ENCODE measurements at places on chromosomes 4 and X. TPM values are rescaled to one million over a fixed set of nuclear protein-coding genes. Genes with fewer than 3 reads are reported as not detected.
A peak's percentile ranks its signal among the peaks of the same experiment; 100 is the strongest.

DNA sequence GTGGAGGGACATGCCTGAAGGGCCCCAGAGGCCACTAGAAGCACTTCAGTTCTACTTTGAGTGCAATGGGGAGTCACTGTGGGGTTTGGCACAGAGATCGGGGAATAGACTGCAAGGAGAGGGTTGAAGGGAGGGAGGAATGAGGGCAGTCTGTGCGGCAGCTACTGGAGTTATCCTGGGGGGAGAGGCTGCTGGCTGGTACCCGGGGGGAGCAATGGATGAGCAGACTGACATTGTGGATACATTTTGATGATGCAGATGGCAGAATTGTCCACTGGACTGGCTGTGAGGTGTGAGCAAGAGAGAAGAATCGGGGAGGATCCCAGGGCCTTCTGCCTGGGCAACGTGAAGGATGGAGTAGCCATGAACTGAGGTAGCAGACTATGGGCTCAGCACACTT lies 2.8 kb upstream of the MAMLD1 start:
- no peak overlapping the region for H3K4me3 ChIP-seq
- no peak overlapping the region for H3K27ac ChIP-seq
- H3K4me1 ChIP-seq, result peaks cover 2% of the 10 kb centered on the region
- no peaks in the 10 kb centered on the region for H3K27me3 ChIP-seq
- H3K36me3 ChIP-seq, result no peaks in the 10 kb centered on the region

GRCh38 chrX:151754047-151754429 lies 19.5 kb downstream of the CNGA2 start:
- peak; percentile 8 for DNase-seq
- no peaks in the 10 kb centered on the region for H3K4me1 ChIP-seq
- H3K27me3 ChIP-seq, result no peaks in the 10 kb centered on the region
- no peaks in the 10 kb centered on the region for H3K36me3 ChIP-seq
- no peak overlapping the region for H3K4me3 ChIP-seq

GRCh38 chrX:1202251-1202650 lies 10.2 kb downstream of the CRLF2 start:
- no peak overlapping the region for H3K4me3 ChIP-seq
- H3K27ac ChIP-seq, result no peak overlapping the region
- no peaks in the 10 kb centered on the region for H3K36me3 ChIP-seq
- H3K4me1 ChIP-seq, result no peaks in the 10 kb centered on the region

DNA sequence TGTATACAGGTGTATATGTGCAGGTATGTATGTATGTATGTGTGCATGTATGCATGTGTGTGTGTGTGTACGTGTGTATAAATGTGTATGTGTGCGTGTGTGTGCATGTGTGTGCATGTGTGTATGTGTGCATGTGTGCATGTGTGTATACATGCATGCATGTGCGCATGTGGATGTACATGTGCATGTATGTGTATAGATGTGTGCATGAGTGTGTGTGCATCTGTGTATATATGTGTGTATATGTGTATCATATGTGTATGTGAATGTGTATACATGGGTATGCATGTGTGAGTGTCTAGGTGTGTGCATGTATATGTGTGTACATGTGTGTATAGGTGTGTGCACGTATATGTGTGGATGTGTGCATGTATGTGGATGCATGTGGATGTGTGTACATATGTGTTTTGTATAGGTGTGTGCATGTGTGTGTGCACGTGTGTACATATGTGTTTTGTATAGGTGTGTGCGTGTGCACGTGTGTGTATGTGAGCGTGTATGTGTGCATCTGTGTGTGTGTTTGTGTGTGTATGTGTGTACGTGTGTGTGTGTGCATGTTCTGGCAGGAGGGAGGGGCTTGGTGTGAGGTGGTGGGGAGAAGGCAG lies 6.0 kb downstream of the BGN start:
- no peaks in the 10 kb centered on the region for H3K4me1 ChIP-seq
- H3K4me3 ChIP-seq, result no peak overlapping the region
- H3K27ac ChIP-seq, result no peak overlapping the region
- no peak for DNase-seq

DNA sequence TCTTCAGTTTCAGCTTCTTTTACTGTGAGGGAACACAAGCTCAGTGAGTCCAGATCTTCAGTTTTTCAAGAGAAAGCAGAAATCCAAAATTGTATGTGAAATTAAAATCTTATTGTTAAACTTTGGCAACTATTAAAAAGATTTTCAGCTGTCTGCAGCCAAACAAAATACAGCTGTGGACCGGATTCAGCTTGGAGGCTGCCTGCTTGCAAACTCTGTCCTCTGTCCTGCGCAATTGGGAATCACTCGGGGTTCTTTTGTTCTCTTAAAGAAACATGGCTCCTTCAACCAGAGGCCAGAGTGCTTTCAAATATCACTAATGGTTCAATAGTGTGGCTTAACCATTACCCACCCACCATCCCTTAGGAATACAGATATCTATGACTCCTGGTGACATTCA lies 201.2 kb downstream of the CHIC2 start:
- no peaks in the 10 kb centered on the region for H3K36me3 ChIP-seq
- H3K4me3 ChIP-seq, result no peak overlapping the region
- DNase-seq, result peak; percentile 49
- peak overlapping the region; percentile 89 for H3K27ac ChIP-seq
- H3K27me3 ChIP-seq, result no peaks in the 10 kb centered on the region

GRCh38 chrX:17412692-17413091 lies 37.7 kb downstream of the NHS start:
- H3K4me1 ChIP-seq, result peaks cover 12% of the 10 kb centered on the region
- no peak overlapping the region for H3K4me3 ChIP-seq
- H3K27ac ChIP-seq, result 0 out of 2 replicates have a peak overlapping the region, but pooled peaks have one; percentile 26
- H3K36me3 ChIP-seq, result no peaks in the 10 kb centered on the region

DNA sequence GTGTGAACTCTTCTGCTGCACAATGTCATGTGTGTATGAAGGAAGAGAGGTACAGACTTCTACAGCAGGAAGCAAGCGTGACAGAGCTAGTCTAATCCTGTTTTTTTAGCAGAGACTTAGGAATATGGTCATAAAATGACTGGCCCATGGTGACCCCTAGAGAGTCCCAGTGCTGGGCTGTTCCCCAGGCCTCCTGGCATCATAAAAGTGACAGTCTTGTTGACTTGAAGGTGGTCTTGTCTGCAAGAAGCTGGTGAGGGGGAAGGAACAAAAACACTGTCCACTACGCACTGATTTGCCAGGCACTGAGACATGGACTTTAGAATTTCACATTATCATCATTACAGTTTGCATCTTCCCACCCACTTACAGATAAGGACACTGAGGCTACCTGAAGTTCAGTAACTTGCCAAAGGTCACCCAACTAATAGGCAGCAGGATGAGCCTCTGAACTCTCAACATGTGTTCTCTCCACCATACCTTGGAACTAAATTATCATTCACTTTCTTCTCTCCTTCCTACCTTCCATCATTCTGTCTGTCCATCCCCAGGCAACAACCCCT lies 63.0 kb downstream of the HADH start:
- no peaks in the 10 kb centered on the region for H3K36me3 ChIP-seq

GRCh38 chr4:88035292-88035691 lies 27.9 kb downstream of the PKD2 start:
- no peaks in the 10 kb centered on the region for H3K4me1 ChIP-seq
- no peak overlapping the region for H3K4me3 ChIP-seq
- peaks cover 36% of the 10 kb centered on the region for H3K36me3 ChIP-seq
- H3K27me3 ChIP-seq, result no peaks in the 10 kb centered on the region
- no peak overlapping the region for H3K27ac ChIP-seq

DNA sequence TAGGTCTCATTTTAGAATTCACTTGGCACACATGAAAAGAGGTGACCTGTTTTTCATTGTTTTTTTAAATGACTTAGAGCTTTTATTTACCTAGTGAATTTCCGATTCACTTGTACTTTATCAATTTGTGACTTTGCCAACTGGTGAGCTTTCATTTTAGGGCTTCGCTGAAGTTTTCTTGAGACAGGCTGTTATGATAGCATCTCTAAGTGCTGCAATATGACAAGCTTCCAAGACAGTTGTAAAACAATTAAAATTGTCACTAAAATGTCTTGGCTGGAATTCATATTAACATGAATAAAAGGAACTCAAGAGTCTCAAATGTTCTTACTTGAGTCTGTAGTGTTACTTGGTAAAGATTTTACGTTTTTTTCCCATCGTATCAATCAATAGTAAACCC lies 831.7 kb upstream of the GRID2 start:
- DNase-seq, result no peak
- H3K27ac ChIP-seq, result no peak overlapping the region
- H3K36me3 ChIP-seq, result no peaks in the 10 kb centered on the region

DNA sequence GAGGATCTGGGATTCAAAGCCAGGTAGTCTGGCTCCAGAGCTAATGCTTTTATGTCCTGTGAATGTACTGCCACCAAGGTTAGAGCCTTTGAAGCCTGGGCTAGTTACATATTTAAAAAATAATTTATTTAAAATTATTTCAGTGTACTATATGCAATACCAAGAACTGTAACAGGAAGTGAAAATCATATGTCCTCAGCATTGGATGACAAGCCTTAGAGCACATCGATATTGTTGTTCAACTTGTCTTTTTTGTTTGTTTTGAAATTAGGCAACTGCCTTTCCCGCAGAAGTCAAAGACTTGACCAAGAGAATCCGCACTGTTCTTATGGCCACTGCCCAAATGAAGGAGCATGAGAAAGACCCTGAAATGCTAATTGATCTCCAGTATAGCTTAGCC lies 73.1 kb upstream of the IL13RA1 start:
- H3K4me3 ChIP-seq, result no peak overlapping the region
- DNase-seq, result no peak
- no peaks in the 10 kb centered on the region for H3K4me1 ChIP-seq
- no peaks in the 10 kb centered on the region for H3K36me3 ChIP-seq
- H3K27me3 ChIP-seq, result no peaks in the 10 kb centered on the region
- no peak overlapping the region for H3K27ac ChIP-seq

GRCh38 chr4:8176547-8177399 lies 18.2 kb upstream of the ABLIM2 start:
- peak; percentile 52 for DNase-seq
- H3K36me3 ChIP-seq, result no peaks in the 10 kb centered on the region
- peaks cover 38% of the 10 kb centered on the region for H3K27me3 ChIP-seq
- H3K4me3 ChIP-seq, result no peak overlapping the region
- no peaks in the 10 kb centered on the region for H3K4me1 ChIP-seq

DNA sequence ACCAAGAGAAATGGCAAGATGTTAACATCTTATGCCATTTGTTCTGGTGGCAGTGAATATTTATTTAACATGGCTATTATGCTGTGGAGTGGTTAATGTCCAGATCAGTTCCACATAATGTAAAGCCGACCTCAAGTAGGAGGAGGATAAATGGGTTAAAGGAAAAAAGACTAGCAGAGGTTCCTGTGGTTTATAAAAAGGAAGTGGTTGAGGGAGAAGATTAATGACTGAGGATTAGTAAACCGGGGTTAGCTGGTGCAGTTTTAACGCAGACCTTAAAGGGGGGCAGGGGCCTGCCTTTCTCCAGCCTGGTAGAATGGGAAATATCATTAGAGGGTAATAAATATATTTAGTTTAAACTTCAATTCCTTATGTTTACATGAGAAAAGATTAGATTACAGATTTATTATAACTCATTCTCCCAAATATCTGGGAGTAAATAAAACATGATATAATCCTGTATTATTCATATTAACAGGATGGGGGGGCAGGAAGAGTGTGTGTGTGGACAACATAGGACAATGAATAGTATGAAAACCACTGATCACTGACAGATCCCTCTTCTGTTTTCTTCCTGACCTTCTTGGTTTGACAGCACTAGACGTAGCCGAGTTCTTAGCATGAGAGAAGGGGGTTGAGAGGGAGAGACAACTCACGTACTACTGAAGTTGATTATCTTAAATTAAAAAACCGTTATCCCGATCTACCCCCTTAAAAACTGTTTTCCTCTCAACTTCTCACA lies 124.1 kb upstream of the LIMCH1 start:
- H3K4me3 ChIP-seq, result no peak overlapping the region
- no peak for DNase-seq
- no peaks in the 10 kb centered on the region for H3K36me3 ChIP-seq
- peaks cover 2% of the 10 kb centered on the region for H3K4me1 ChIP-seq
- H3K27me3 ChIP-seq, result no peaks in the 10 kb centered on the region

GRCh38 chrX:76148041-76148665 lies 24.7 kb upstream of the PBDC1 start:
- peaks cover 2% of the 10 kb centered on the region for H3K4me1 ChIP-seq
- H3K27me3 ChIP-seq, result no peaks in the 10 kb centered on the region
- H3K27ac ChIP-seq, result peak overlapping the region; percentile 95
- peak; percentile 25 for DNase-seq
- no peak overlapping the region for H3K4me3 ChIP-seq

GRCh38 chr4:157280673-157281072 lies 60.1 kb downstream of the GRIA2 start:
- H3K36me3 ChIP-seq, result no peaks in the 10 kb centered on the region
- no peak for DNase-seq
- no peak overlapping the region for H3K27ac ChIP-seq

GRCh38 chrX:134990801-134991481 lies at the start of gene SMIM10:
TSS of gene SMIM10 (plus strand) at chrX:134990991. CDS start at chrX:134991096, 105 bp downstream.
- H3K4me1 ChIP-seq, result 0 out of 2 replicates have a peak, but pooled peaks cover 2% of the 10 kb centered on the region
- H3K27ac ChIP-seq, result peak within 1 kb of the TSS; percentile 76
- peak within 1 kb of the TSS; percentile 42 for H3K4me3 ChIP-seq
- H3K27me3 ChIP-seq, result no peaks in the 10 kb centered on the region
- DNase-seq, result peak; percentile 79

DNA sequence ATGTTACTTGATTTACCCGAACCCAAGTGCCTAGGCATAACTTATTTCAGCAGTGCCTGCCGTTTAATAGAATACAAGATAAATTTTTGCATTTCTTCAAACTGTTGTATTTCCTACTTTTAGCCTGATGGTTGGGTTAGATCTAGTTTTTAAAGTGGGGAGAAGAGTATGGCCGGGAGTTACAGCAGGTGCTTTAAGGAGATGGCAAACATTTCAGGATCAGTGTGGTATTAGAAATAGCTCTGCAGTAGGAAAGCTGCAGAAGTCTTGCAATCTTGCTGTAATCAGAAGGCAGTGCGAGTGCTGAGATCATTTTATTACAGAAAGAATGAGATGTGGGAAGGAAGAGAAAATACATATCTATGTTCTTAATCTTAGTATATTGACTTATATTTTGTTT lies 977.8 kb upstream of the TENM3 start:
- H3K4me3 ChIP-seq, result no peak overlapping the region
- no peaks in the 10 kb centered on the region for H3K4me1 ChIP-seq
- no peak for DNase-seq
- H3K27ac ChIP-seq, result no peak overlapping the region
- no peaks in the 10 kb centered on the region for H3K27me3 ChIP-seq
- no peaks in the 10 kb centered on the region for H3K36me3 ChIP-seq

GRCh38 chr4:5774416-5775036 lies 63.5 kb downstream of the EVC start:
- H3K27me3 ChIP-seq, result no peaks in the 10 kb centered on the region
- peaks cover 16% of the 10 kb centered on the region for H3K36me3 ChIP-seq
- H3K4me1 ChIP-seq, result peaks cover 13% of the 10 kb centered on the region
- no peak for DNase-seq
- no peak overlapping the region for H3K4me3 ChIP-seq
- peak overlapping the region; percentile 13 for H3K27ac ChIP-seq

- H3K4me3 ChIP-seq, result no peak overlapping the region
- DNase-seq, result no peak
- H3K27ac ChIP-seq, result no peak overlapping the region
- no peaks in the 10 kb centered on the region for H3K27me3 ChIP-seq
- H3K36me3 ChIP-seq, result no peaks in the 10 kb centered on the region
Observed at GRCh38 chr4:79065262-79065661, 126.0 kb upstream of the PAQR3 start.

- DNase-seq, result peak; percentile 88
- peaks cover 13% of the 10 kb centered on the region for H3K4me1 ChIP-seq
- no peaks in the 10 kb centered on the region for H3K27me3 ChIP-seq
Observed at GRCh38 chr4:87060957-87061356, 126.1 kb downstream of the AFF1 start.

The SMIM9 gene
- total RNA-seq, result not detected

The FAM114A1 gene
- total RNA-seq, result 507 TPM

The SLITRK2 gene
- total RNA-seq, result not detected

The BRS3 gene
- not detected for total RNA-seq

The PF4V1 gene
- total RNA-seq, result not detected

The FOXP3 gene
- not detected for total RNA-seq

The TRIM75 gene
- total RNA-seq, result not detected

The RASSF6 gene
- not detected for total RNA-seq
